Hematopoietic multipotent progenitor cell treated with erythropoietin and hydrocortisone succinate and interleukin-3 and kit ligand, for 8 days (in vitro differentiated cells): ENCODE measurements at places on chromosomes 2 and 18.

- no peak for DNase-seq
Measured at GRCh38 chr2:180677200-180677599, 303.2 kb upstream of the UBE2E3 start.

- DNase-seq = no peak
Measured at GRCh38 chr2:131156452-131157149, 51.5 kb downstream of the PLEKHB2 start.

- DNase-seq = no peak
Measured at GRCh38 chr2:235678712-235679111, 184.9 kb downstream of the AGAP1 start.

DNA sequence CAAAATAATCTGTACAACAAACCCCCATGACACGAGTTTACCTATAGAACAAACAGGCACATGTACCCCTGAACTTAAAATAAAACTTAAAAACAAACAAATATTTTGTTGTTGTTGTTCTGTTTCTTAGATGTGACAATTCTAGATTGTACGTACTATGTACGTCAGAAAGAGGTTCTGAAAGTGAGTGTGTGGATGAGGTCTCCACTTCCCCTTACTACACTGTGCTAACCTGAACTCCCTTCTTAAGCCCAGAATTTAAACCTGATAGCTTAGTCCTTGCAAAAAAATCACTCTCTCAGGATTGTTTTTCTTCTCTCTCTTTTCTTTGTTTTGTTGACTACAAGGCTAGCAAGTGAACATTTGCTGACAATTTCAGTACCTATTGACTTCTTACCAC lies 581.6 kb downstream of the LRRTM4 start:
- DNase-seq = no peak

- no peak for DNase-seq
Measured at GRCh38 chr18:51009072-51009471, 20.9 kb upstream of the SMAD4 start.

DNA sequence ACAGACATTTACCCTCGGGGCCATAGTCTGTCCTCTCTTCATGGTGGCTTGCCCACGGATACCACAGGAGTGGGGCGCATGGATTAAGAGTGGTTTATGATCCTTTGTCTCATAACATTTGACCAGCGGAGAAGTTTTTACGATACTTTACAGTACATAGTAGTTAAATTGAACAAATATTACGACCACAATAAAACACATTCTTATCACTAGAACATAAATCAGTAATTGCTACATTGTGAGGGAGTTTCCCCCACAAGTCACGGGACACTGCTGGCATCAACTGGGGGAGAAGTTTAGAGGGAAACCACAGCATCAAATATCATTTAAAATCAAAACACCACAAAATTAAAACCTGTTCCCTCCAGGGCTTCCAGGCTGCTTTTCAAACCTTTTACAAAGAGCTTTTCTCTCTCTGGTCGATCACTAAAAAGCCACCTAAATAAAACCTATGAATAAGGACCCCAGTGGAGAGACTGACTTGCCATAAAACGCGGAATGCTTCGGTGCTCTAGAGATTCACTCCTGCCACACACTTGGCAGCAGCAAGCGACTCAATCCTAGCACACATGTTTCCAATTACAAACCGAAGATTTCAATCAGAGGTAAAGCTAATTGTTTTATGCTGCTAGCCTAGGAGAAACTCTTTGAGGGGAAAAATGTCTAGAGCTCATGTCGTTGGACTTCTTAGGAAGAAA lies 173.7 kb upstream of the HNRNPA3 start:
- no peak for DNase-seq

DNA sequence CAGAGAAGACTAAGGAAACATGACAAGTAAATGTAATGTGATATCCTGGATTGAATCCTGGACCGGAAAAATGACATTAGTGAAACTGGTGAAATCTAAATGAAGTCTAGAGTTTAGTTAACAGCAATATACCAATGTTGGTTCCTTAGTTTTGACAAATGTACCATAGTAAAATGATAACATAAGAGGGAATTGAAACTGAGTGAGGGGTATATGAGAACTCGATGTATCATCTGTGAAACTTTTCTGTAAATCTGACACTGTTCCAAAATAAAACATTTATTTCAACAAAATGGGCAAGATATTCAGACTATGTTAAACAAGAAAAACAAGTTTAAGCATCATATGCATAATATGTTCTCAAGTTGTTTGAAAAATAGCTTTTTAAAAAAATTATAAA lies 63.8 kb downstream of the OLA1 start:
- no peak for DNase-seq

DNA sequence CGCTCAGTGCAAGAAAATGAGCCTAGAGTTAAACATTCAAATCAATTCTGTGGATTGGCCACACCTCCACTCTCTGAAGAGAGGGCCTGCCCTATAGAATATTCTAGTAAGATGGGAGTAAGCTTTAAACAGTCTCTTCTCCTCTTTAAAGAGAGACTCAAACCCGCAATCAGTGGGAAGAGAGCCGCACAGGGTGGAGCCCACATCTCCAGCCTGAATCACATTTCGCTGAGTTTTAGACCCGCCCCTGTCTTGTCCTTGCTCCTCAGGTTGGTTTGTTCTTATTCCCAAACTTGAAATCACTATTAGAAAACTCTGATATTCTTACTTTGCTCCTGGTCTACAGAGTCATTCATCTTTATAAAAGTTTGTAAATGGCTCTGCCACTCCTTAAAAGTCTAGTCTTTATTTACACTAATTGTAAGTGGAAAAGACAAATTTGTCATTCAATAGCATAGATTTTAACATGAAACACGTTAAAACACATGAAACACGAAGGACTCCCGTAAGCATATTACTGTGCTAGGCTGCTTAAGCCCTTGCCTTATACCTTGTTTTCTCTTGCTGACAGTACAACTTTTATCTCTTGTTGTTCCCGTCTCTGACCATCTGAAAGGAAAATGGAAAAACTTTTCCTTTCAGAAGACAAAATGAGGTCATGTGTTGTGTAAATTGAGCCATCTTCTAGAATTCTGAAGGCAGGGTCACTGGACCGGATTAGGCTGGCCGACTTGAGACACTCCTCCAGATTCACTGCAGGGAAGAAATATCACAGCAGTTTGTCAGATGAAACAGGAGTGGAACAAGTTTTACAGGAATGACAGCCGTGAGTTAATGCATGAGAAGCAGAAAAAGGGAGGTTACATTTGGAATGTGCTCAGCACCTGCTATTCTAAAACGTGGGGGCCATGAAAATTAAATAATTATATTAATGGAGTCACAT lies 5.6 kb downstream of the DSC1 start:
- DNase-seq = no peak

DNA sequence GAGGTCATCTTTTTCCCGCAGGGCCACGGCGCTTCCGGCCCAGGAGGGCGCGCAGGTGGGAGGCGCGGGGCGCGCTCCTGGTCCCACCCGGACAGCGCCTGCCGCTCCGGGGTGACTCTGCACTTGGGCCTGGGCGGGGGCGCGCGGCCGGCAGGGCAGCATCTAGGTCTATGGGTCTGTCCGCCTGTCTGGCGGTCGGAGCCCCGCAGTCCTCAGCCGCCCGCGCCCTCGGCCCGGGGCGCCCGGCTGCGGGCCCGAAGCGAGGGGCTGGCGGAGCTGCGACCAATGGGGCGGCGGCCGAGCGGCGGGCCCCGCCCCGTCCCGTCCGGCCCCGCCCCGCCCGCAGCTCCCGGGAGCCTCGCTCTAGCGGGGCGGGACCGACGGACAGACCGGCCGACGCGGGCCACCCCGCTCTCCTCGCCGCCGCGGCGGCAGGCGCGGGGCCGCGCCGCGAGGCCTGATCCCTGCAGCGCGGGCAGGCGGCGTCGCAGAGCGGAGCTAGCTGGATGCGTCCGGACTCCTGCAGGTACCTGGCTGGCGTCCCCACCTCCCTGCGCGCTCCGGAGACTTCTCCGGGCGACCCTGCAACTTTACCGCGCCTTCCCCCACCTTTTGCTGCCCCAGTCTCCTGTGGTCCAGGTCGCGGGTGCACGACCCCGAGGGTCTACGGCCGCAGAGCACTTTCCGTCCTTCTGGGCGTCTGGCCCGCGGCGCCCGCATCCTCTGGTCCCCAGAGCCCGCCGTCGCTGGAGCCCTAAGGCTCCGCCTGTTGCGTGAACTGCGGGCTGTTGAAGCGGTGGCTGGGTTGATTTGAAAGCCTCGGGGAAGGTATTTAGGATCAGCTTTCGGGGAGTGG lies at the start of gene KCNS3:
Gene KCNS3 (plus strand): TSS at position 387 of the 856 bp plus-strand sequence. CDS start 52,342 bp downstream, outside the sequence.
- peak; percentile 17 for DNase-seq

- no peak for DNase-seq
Measured at GRCh38 chr2:226600802-226601201, 198.8 kb downstream of the IRS1 start.

DNA sequence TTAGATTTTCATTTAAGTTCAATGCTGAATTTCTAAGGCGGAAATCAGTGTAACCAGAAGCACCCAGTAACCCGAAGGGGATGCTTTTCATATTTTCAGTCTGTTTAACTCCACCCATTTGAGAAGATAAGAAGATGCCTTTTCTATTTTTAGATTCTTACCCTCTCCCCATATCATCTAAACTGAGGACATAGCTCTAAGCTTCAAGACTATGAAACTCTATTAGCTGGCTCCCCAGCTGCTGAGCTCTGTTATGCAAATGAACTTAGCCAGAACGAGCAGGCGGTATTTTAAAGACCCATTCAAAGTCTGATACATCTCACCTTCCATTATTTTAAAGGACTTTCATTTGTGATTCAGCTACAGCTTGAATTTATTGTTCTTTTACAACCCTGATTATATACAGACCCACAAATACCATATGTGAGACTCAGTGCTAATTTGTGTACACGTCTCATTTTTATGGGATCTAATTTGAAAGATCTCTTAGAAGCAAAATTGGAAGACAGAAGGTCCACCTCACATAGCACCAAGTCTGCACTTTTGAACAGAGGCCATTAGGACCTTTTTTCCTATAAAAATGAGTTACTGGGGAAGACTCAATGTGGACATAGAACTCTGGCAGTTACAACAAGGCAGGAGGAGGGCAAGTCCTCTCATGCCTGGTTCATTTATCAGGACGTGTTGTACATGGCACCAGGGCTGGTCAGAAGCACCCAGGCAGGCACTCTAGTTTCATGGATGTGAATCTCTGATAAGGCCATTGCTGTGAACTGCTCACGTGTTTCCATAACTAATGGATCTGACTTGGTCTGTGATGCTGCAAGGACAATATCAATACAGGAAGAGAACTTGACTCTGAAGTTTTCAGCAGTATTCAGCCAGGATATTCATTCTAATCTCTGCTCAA lies 16.3 kb downstream of the CDC42EP3 start:
- peak; percentile 75 for DNase-seq

- no peak for DNase-seq
Measured at GRCh38 chr18:2840521-2840920, 6.3 kb upstream of the EMILIN2 start.

DNA sequence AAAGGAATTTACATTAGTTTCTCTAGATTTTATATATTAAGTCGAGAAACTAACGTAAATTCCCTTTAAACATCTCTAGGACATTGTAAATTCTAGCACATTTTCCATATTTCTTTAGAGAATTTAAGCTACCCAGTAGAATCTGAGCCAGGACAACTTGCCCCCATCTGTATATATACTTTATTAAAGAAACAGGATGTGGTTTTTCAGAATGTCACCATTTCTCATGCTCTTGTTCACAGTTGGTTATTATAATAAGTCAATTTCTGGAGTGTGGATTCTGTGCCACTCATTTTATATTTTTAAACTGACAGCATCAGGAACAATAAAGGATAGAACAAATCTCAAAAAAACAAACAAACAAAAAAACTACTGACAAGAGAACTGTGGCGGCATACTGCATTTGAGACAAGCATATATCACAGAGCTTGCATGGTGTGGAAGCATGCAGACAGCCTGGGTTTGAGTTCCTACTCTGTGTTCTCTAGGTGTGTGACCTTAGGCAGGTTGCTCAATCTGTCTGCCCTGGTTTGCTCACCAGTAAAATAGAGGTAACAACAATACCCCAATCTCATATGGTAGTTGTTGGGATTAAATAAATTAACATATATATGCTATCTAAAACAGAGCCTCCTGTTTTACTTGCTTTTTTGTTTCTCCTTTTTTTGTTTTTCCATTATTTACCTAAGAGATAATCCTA lies 61.4 kb upstream of the DNER start:
- no peak for DNase-seq

- no peak for DNase-seq
Measured at GRCh38 chr18:12282442-12283039, 25.5 kb upstream of the TUBB6 start.

DNA sequence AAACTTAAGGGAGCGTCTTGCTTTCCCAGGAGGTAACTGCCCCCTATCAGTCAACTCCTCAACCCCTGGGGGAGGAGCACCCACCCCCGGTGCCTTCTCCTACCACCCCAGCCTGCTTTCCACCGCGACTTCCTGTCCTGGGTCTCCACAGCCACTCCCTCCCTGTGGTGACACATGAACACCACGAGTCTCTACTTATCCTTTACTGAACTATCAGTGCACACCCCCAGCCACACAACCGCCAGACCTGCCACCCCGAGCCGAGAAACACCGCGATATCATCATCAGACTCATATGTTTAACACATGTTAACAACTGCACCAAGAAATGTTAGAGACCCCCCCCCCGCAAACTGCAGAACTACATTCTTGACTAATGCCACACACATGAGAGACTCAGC lies 43.3 kb downstream of the LONRF2 start:
- peak; percentile 73 for DNase-seq

GRCh38 chr2:203360833-203361430 lies 32.7 kb downstream of the ABI2 start:
- DNase-seq = no peak

DNA sequence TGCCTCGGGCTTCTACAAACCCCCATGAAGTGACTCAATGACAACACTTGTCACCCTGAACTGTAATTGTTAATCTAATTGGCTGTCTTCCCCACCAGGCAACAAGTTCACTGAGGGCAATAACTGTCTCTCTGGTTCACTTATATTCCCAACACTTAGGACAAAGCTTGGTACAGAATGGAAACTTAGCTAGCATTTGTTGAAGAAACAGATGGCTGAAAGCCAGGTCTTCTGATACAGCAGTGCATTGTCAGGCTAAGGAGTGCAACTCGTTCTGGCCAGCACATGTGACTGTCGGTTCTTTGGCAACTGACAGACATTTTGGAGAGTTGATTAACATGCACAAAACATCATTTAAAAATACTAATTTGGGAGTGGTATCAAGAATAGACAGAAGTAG lies 14.6 kb upstream of the DNAJC27 start:
- DNase-seq = peak; percentile 46

- no peak for DNase-seq
Measured at GRCh38 chr18:79786786-79787526, 10.8 kb upstream of the KCNG2 start.

DNA sequence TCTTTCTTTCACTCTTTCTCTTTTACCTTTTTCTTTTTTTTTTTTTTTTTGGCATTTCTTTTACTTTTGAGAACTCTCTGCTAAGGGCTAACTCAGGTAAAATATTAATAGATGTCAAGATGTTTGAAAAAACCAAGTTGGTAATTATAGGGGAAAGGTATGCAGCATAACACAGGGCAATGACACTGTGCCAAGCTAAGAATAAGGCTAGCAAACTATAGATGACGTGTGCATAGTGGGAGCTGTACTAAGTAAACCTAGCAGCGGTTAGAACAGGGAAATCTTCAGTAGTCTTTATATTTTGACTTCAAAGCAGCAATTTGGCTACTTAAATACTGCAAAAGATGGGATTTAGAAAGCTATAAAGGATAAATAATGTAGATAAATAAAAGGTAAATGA lies 415.4 kb upstream of the RGPD4 start:
- DNase-seq = no peak
